ENCODE measurements at places on chromosomes 7 and 10.

DNA sequence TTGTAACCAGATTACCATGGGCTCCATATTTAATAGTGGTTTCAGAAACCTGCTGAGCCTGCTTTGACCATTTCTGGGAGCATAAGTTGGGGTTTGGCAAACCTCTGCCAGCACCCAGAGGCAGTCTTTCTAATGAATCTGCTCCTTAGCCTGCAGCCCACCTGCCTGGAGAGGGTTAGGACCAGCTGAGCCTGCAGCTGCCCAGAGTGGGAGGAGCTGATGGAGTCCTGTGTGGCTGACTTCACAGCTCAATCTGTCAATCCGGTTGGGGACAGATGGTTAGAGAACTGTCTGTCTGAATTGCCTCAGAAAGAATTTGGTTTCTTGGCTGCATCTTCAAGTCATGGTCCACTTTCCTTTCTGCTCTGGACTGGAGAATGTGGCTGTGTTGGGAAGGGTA is 444.6 kb downstream of the NRG3 start:
- peak; percentile 52 for DNase-seq

- no peak for DNase-seq
Measured at GRCh38 chr10:69218831-69219230, 1.3 kb upstream of the HKDC1 start.

DNA sequence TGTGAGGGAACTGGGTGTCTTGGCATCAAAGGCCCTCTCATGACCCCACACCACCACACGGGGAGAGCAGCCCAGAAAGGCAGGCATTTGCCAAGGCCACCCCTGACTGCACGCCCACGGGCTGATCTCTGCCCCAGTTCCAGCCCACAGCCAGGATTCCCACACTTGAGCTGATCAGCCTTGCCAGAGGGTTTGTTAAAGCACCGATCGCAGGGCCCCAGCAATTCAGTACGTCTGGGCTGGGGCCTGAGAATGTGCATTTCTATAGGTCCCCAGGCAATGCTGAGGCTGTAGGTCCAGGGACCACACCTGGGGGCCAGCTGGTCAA is 103.9 kb downstream of the TNS3 start:
- no peak for DNase-seq

- no peak for DNase-seq
Measured at GRCh38 chr10:128059266-128059981, 66.8 kb downstream of the MKI67 start.

DNA sequence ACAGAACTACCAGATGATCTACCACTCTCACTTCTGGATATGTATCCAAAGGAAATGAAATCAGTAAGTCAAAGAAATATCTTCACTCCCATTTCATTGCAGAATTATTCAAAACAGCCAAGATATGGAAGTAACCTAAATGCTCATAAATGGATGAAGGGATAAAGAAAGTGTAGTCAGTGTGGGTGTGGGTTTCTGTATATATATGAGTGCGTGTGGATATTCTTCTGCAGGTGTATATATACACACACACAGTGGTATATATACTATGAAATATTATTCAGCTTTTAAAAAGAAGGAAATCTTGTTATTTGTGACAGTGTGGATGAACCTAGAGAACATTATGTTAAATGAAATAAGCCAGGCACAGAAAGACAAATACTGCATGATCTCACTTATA is 48.7 kb downstream of the IMMP2L start:
- no peak for DNase-seq

DNA sequence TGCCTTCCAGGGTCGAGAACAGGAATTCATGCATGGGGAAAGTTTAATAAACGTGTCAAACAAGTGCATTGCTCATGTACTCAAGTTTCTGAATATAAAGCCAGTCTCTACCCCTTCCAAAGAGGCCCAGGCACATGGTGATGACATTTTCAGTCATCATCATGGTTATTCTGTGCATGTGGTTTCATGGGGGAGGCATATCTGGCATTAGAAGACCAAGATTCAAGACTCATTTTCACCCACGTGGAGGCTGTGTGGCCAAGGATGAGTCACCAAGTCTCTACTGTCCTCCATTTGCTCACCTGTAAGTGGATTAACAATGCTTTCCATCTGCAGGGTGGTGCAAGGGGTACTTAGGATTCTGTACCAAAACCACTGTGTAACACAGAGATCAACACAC is 34.0 kb upstream of the CNPY1 start:
- no peak for DNase-seq

DNA sequence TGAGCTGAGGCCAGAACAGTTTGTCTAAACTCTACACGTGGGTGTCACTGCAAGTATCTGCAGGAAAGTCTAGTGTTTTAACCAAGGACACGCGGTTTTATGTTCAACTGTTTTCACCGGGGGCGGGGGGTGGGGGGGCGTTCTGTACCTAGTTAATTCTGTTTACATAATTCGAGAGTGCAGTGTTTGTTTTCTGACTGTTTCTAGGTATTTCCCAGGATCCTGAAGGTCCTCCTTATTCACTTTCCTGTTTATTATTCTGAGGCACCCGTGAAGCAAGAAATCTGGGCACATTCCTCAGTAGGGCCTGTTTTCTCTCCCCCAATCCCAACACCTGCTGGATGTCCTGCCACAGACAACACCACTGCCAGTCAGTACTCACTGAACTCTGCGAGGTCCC is 7.6 kb downstream of the LOXL4 start:
- no peak for DNase-seq

DNA sequence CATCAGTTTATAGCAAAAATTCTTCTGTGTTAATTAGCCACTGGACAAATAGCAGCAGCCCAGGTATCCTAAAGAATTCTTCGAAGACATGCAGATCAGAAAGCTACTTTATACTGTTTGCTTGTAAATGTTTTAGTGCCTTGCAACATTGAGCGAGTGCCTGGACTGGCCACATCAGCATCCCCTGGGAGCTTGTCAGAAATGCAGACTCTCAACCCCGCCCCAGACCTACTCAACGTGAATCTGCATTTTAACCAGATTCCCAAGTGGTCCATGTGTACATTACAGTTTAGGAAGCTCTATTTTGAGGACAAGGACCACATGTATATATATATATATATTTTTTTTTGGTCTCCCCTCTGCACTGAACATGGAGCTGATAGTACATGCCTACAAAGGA is 18.5 kb upstream of the PLEKHS1 start:
- DNase-seq, result no peak

DNA sequence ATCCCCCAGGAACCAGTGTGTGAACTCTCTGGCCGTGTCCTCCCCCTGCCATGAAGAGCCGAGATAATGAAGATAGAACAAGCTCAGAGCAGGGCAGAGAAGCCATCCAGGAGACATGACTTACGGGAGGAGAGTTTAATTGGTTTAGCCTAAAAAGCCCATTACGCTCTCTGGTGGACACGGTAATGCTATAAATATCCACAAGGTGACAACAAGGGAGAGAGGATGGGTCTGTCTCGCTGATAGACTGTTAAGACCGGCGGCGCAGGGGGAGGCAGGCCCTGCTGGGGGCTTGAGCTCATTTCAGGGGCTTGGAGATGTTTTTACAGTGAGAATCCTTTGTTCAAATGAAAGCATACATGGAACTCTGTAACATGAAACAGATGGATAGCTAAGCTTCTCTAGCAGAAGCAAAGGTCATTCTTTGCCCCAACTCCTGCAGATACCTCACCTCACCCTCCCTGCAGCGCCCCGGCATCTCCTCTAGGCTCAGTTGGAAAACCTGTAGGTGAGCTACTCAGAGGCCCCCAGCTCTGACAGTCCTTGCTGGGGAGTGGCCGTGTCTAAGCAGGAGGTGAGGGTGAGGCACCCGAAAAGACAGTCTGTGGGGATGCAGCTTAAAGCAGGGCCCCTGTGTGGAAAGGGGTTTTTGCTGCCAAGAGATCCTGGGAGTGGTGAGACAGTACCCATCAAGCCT is 40.8 kb upstream of the LOXL4 start:
- peak; percentile 88 for DNase-seq

- no peak for DNase-seq
Measured at GRCh38 chr10:30979956-30980355, 51.7 kb downstream of the ZNF438 start.

GRCh38 chr7:64180989-64181388 is 26.0 kb upstream of the ZNF735 start:
- no peak for DNase-seq

- DNase-seq, result no peak
Measured at GRCh38 chr7:1297017-1297960, 64.6 kb downstream of the UNCX start.

DNA sequence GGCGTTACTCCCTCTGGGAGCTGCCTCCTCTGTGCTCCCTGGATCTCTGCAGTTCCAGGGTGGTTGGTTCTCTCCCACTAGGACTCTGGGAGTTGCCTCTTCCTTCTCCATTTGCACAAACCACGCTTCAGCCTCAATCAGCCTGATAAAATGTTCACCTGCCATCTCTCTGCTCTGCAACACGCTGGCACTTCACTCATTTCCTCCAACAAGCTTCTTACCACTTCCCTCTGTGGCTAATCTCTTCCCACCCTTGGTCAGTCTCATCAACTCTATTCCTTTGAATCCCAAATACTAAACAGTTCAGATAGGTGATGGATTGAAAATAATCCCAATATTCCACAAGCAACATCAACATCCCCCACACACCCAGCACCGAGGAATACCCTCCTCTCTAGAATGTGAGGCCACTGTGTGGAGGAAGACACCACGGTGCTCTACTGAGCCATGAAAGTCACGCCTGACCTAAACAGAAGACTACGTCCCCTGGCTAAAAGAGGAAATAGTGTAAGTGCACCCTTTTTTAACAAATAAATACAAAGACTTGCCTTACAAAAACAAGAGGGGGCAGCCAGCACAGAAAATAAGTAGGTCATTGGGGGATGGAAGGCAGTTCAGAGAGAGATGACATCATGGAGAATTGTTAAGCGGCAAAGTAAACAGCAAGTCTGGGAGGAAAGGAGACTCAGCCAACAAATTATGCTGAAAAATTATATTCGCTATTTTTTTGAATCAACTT is 1.9 kb upstream of the FAM170B start:
- no peak for DNase-seq

- no peak for DNase-seq
Measured at GRCh38 chr10:111035542-111035941, 41.3 kb upstream of the ADRA2A start.

GRCh38 chr7:112067200-112067599 is 139.0 kb downstream of the DOCK4 start:
- no peak for DNase-seq

DNA sequence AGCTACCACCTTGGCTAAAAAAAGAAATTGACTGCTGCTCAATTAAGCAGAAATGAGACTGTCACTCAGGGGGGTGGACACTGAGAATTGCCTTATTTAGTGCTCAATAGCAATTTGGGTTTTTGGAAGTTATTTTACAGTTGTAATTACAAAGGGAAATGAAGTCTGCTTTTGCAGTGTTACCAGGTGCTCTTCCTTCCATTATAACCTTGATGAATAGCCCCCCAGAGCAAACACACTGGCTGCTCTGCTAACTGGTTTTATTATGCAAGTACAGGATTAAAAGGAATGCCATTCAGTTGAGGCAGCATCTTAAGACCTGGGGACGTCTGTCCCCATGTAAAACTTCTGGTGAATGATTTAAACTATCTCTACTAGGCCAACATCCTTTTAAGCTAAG is 191.0 kb downstream of the EVX1 start:
- no peak for DNase-seq

DNA sequence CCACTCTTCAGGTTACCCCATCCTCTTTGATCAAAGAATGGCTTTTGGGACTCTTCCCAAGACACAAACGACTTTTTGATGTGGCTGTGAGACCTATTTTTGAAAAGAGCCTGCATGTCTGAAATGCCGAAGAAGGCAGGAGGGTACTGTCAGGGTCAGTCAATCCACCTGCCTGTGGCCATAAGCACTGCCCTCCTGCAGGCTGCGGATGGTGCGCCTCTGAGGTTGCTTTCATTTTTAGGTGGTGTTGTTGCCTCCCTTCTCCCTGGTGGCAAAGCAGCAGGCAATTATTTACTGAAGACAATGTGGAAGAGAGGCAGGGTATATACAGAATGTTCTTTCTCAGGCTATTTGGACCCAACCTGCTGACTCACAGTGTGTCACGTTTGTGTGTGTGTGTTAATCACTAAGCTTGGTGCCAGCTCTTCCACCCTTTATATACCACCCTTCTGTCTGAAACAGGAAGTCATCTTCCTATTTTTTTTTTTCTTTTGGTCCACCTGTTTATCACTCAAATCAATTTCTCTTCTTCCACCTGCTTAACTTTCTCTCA is 1421.2 kb upstream of the CELF2 start:
- no peak for DNase-seq

DNA sequence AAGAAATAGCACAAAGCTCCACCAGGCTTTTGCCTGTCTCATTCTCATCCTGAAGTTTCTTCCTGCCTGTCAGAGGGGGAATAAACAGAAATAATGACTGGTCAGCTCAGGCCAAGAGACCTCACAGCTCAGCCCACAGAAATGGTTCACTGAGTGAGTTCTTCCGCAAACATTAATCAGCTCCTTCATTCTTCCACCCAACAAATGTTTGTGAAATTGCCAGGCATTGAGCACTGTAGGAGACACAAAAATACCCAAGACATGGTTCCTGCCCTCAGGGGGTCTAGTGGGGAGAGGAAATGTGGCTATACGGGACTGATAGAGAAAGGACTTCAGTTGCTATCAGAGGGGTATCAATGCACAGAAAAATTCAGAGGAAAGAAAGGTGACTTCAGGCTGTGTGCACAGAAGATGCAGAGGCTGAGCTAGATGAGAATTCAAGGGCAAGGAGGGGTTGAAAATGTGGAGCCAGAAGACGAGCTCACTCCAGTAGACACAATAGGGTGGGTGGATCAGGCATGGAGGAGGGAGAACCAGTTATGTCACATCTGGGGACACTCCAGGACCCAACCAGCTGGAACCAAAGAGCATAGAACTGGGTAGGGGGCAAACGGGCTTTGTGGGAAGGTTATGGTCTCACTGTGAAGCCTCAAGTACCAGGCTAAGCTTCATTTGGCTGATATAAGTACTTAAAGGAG is 20.9 kb downstream of the MYOF start:
- no peak for DNase-seq

GRCh38 chr10:63657761-63658160 is 136.6 kb downstream of the REEP3 start:
- DNase-seq, result no peak

GRCh38 chr7:99514050-99514449 is 9.6 kb downstream of the ZKSCAN5 start:
- no peak for DNase-seq
